Activated CD4-positive, CD25-positive, alpha-beta regulatory T cell treated with anti-CD3 and anti-CD28 coated beads, Interleukin-2, amount 50 U/mL, for 72 hours (primary cell): ENCODE measurements at places on chromosomes 3 and 15.

DNA sequence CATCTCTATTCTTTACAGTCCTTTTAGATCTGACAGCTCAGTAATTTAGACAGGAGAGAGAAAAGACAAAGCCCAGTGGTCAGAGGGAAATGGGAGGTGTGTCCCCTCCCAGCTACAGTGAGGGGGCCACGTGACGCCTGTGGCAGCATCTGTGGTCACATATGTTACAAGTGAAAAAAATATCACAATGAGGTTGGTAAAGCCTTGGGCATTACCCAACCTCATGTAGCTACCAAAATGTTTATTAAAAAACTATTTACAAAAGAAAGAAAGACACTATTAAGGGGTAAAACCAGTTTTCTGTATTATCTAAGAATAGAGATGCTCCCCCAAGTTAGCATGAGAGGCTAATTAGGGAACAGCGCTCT is 42.9 kb upstream of the PLCL2 start:
- no peak for DNase-seq

DNA sequence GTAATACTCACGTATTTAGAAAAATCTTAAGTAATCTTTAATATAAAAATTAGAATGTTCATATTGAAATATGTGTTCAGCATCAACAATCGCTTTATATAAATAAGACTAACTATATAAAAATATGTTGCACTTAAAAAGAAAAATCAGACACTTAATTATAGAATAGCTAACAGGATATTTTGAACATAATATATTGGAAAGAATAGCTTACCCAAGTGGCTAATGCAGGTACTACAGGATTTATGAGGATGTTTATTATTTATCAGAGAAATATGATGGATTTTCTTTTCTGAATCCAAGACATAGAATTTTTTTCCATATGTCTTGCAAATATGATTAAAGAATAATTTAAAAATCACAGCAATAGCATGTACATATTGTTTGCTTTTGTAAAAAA is 567.9 kb upstream of the GBE1 start:
- no peak for DNase-seq

DNA sequence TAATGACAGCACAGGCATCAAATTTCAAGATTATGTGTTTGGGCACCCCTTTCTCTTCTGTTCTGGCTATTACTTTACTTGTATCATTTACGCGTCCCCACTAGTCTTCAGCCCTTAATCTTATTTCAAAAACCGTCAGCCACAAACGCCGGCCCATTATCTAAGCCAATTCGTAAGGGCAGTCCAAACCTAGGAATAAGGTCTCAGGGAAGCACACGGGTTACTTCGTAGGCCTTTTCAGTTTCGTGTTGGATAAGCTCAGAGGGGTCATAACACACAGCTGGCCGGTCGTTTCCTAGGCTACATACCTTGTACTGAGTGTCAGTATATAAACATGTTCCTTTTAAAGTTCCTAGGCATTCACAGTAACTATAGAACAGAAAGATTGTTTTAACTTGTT is 5.1 kb upstream of the DNAAF4 start:
- DNase-seq, result no peak

DNA sequence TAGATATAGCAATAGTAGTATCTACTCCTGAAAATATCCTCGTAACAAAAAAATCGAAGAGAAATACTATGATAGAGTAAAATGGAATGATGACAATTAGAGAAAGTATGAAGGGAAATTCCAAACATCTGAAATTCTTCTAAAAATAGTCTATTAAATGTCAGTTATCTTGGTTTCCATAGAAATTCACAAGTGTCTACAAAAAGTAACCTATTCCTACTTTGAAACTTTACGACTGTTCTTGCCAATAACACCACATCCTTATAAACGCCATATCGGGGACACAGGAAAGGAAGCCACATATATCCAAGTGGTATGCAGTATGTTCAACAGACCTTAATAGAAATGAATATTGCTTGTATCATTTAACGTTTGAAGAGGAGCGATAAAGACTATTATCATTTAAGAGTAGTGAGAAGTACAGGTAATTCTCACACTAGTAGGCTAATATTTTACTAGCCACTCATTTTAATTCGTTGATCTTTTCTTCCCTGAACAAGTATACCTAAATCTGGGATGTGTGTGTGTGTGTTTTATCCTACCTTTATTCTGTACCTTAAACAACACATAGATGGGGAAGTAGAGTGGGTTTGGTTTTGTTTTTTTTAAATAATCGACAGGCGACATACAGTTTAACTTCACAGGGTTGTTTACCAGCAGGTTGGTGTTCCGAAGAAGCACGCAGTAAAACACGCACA is 1.2 kb downstream of the GPR176 start:
- no peak for DNase-seq

DNA sequence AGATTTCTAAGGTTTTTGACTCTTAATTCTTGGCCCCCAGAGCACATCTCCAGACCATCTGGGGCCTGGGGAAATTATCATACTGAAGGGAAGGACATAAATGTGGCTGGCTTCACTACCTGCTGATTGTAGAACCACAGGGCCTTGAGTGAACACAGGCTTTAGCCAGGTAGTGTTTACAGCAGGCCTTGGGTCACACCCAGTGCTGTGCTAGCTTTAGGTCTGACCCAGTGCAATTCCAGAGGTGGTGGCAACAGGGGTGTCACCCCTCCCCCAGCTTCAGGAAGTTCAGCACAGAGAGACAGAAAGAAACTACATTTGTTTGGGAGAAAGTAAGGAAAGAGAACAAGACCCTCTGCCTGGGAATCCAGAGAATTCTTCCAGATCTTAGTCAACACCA is 24.1 kb downstream of the PDCD10 start:
- DNase-seq, result no peak

DNA sequence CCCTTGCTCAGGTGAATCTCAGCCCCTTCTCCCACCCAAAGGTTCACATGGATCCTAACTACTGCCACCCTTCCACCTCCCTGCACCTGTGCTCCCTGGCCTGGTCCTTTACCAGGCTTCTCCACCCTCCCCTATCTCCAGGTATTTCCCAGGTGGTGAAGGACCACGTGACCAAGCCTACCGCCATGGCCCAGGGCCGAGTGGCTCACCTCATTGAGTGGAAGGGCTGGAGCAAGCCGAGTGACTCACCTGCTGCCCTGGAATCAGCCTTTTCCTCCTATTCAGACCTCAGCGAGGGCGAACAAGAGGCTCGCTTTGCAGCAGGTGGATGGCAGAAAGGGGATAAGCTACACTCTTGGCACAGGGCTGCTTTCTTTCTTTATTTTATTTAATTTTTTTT is 4.5 kb downstream of the FAM131A start:
- DNase-seq, result no peak

- DNase-seq, result no peak
These were observed 349 bp downstream of the PPIB start for GRCh38 chr15:64162478-64162868.

DNA sequence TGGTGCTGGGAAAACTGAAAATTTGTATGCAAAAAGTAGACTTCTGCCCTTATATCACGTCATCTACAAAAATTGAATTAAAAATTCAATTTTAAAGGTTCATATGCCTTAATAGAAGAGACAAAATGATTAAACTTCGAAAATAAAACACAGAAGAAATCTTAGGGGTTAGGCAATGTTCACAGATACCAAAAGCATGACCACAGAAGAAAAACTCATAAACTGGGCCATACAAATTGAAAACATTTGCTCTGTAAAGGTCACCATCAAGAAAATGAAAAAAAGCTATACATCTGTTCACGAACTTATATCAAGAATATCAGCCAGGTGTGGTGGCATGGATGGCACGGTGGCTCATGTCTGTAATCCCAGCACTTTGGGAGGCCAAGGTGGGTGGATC is 245.1 kb downstream of the PCCB start:
- no peak for DNase-seq

DNA sequence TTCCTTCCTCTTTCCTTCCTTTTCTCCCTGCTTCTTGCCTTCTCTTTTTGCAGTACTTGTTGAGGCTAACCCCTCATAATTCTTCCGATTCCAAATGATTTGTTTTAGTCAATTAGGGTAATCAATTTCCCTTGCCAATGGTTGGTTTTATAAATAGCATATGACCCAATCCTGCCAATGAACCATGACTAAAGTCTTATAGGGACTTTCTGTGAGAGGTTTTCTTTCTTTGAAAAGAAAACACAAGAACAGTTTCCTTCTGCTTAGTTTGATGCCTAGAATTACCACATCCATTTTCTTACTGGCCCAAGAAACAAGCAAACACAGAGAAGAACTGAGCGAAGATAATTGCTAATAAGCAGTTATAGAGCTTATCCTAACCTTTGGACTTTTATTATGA is 292.5 kb upstream of the SATB1 start:
- no peak for DNase-seq

GRCh38 chr3:31312400-31312799 is 220.3 kb upstream of the STT3B start:
- DNase-seq, result no peak

GRCh38 chr3:161028555-161029153 is 76.5 kb downstream of the B3GALNT1 start:
- DNase-seq, result no peak

GRCh38 chr3:188689101-188689574 is 482.6 kb upstream of the TPRG1 start:
- no peak for DNase-seq

GRCh38 chr3:19446687-19447086 is 298.4 kb downstream of the KCNH8 start:
- DNase-seq, result no peak

- no peak for DNase-seq
These were observed 37.2 kb downstream of the CCK start for GRCh38 chr3:42228796-42229195.

DNA sequence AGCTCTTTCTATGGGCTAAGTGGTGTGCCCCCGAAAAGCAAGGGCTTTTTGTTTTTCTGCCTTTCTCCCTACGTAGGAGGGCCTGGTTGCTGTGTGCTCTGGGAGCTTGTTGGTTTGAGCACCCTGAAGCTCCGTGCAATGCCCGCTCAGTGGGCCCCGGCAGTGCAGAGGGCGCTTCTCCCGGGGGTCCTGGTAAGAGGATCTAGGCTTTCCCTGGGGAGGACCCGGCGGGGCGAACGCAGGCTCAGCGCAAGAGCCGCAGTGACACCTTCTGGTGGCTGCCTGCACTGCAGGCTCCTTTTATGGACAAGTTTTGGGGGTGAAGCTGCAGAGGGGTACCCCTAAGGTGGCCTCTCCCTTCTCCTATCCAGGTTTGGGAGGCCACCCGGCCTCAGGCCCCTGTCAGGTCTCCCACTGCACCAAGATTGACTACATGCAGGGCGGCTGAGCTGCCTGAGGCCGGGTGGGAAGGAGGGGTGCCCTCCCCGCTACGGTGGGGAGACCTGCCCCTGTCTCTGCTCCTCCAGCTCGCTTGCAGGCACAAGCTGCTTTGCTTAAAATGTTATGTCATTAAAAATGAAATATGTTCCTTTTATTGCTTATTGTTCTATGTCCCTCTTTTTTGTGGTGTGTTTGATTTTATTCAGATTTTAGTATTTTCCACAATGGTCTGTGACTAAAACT is 387.9 kb downstream of the GABRG3 start:
- DNase-seq, result no peak

- no peak for DNase-seq
These were observed 45.8 kb upstream of the FBXL22 start for GRCh38 chr15:63551400-63551799.

GRCh38 chr3:8524249-8524648 is 22.6 kb downstream of the LMCD1 start:
- no peak for DNase-seq

GRCh38 chr3:37628711-37629301 is 232.9 kb upstream of the CTDSPL start:
- DNase-seq, result no peak

DNA sequence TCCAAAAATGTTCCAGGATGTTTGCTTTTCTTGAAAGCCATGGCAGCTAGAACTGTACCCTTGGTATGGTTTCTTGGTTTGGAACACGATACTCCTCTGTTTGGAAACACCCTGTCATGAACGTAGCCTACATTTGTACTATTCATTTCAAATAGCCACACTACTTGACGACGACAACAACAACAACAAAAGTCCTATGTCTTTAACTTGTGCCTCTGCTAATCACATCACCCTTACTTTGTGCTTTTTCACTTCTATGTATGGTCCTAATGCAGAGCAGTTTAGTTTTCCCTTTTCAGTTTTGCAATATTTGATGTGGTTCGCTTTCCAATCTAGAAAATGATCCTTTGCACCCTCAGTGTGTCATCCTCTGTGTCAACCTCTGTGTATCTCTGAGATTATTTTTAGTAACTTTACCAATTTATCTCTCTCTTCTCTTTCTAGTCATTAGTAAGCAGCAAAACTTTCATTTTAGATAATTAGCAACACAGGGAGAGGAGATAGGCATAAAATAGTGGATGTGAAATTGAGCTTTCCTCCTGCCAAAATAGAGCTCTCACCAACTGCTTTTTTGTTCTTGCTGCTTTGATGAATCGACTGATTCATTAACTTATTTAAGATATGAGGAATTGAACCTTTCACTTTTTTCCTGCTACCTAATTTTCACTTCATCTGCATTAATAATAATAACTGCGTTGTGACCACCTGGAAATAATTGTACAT is 44.1 kb upstream of the TP63 start:
- DNase-seq, result no peak

- no peak for DNase-seq
These were observed 25.1 kb upstream of the CPNE9 start for GRCh38 chr3:9678493-9678892.

GRCh38 chr3:21751886-21752285 is 876 bp upstream of the ZNF385D start:
- no peak for DNase-seq

- DNase-seq, result no peak
These were observed 144.2 kb downstream of the EDEM1 start for GRCh38 chr3:5331567-5332269.

- no peak for DNase-seq
These were observed 129.2 kb upstream of the CBLB start for GRCh38 chr3:105997800-105998526.

GRCh38 chr15:90286678-90287077 is 21.2 kb downstream of the NGRN start:
- no peak for DNase-seq

- no peak for DNase-seq
These were observed 348.0 kb upstream of the EPHA6 start for GRCh38 chr3:96466441-96466840.

DNA sequence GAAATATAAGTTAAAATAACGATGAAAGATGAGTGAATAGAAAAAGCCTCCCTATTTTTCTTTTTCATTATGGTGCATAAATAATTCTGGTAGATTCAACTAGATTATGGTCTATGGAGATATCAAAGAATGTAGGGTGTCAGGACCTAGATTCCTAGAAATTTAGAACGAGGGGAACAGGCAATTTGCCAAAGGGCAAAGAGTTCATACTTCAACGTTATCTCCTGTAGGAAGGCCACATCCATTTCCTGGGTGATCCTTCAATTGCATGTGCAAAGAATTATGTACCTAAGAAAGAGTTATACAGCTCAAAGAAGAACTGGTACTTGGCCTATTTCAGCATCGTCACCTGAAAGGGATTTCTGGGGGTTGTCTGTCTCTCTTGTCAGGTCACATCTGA is 351.8 kb downstream of the FOXP1 start:
- DNase-seq, result no peak

DNA sequence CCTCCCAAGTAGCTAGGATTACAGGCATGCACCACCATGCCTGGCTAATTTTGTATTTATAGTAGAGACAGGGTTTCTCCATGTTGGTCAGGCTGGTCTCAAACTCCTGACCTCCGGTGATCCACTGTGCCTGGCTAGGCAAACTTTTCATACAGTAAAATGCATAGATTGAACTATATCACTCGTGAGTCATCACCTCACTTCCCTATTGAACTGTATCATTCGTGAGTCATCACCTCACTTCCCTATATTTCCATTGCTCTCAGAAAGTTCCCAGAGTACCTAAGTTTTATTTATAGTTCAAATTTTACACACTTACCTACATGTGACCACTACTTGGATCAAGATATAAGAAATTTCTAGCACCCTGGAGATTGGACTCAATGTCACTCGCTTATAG is 73.6 kb upstream of the ACAD9 start:
- DNase-seq, result no peak
